ENCODE measurements at places on chromosomes 12 and 14. TPM values are rescaled to one million over a fixed set of nuclear protein-coding genes. Genes with fewer than 3 reads are reported as not detected.

DNA sequence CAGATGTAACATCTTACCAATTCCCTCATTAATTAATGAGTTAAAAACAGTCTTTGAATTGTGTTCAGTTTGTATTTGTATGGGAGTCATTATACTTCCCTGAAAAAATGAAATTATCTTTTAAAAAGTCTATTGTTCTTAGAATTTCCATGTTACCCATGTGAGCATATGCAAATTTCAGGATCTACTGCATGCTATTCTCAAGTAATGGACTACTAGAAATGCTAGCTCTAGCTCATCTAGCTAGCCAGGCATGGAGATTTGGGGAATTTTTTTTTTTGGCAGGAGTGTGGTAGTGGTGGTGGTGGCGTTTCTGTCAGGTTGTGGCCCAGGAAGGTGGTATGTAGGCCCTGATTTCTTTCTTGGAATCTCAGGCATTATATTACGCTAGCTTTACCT is 218.4 kb downstream of the AEBP2 start:
- DNase-seq: no peak

DNA sequence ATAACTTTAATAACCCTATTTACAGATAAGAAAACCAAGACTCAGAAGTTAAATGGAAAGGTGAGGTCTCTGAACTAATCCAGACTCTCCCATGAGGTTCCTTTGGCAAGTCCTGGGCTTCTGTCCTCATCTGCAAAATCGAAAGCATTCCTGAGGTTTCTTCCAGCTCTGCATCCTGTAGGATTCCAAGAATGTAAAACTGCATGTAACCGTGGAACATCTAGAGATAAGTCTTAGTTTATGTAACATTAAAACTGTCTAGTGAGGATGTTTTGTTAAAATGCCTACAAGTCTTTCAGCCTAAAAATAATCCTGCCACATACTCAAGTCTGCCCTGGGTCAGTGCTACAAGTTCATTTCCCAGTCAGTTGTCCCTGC is 7.3 kb upstream of the ITFG2 start:
- no peak for DNase-seq

GRCh38 chr12:4556735-4557530 is 5.1 kb upstream of the DYRK4 start:
- no peak for DNase-seq

DNA sequence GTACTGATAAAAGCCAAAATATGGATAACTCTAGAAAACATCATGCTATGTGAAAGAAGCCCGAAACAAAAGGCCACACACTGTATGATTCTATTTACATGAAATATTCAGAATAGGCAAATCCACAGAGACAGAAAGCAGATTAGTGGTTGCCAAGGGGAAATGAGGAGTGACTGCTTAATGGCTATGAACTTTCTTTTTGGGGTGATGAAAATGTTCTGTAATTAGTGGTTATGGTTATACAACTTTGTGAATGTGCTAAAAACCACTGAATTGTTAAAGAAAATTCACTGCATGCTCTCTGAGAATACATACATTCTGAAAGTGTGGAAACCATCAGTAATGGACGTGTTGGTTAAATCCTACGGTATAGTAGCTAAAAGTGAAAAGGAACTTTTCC is 39.9 kb upstream of the STON2 start:
- no peak for DNase-seq

DNA sequence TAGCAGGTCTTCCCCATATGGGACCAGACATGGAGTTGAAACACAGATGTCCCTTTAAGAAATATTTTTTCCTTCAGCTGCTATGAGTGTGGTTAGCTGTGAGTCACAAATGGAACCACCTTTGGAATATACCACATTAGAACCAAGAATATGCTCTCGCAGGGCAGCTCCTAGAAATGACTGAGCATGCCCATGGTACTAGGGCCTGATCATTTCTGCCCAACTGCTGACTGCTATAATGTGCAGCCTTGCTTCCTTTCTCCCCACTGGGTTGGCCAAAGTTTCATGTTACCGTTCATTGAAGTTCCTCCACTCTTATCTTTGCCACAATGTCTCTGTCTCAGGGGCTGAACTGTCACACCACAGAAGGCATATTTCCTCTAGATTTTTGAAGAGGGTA is 1074.6 kb downstream of the FLRT2 start:
- DNase-seq: no peak

GRCh38 chr12:90124914-90125313 is 416.3 kb upstream of the ATP2B1 start:
- no peak for DNase-seq

DNA sequence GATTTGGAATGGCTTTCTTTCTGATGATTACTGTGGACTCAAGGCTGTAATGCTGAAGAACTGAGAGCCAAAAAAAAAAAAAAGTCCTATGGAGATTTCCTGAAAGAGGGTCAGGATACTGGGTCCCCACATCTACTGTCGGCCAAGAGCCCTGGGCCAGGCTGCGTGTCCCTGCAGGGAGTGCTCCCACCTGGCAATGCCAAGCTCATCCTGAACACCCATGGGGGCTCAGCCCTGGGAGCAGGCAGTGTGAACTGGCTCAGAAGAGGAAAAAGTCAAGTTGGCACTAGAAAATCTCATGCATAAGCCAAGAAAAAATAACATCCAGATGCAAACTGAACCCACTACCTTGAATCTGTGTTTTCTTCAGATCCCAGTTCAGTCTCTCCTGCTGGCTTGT is 35.0 kb upstream of the SMOC1 start:
- no peak for DNase-seq

DNA sequence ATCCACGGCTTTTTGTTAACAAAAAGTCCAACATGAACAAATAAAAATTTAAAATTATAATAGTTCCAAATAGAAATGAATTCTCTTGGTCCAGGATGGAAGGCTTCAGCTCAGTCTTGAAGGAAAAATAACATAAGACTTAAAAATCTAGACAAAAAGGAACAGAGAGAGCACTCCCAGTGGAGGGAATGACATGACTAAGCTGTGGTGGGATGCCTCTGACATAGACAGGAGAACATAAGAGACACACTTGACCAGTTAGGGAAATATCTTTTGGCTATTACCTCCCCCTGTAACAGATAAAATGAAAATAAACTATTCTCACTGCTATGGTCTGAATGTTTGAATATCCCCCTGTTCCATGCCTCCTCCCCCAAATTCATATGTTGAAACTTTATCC is 106.8 kb downstream of the BBS10 start:
- DNase-seq: no peak

GRCh38 chr12:3463921-3464320 is 27.1 kb upstream of the PRMT8 start:
- DNase-seq: peak; percentile 68

DNA sequence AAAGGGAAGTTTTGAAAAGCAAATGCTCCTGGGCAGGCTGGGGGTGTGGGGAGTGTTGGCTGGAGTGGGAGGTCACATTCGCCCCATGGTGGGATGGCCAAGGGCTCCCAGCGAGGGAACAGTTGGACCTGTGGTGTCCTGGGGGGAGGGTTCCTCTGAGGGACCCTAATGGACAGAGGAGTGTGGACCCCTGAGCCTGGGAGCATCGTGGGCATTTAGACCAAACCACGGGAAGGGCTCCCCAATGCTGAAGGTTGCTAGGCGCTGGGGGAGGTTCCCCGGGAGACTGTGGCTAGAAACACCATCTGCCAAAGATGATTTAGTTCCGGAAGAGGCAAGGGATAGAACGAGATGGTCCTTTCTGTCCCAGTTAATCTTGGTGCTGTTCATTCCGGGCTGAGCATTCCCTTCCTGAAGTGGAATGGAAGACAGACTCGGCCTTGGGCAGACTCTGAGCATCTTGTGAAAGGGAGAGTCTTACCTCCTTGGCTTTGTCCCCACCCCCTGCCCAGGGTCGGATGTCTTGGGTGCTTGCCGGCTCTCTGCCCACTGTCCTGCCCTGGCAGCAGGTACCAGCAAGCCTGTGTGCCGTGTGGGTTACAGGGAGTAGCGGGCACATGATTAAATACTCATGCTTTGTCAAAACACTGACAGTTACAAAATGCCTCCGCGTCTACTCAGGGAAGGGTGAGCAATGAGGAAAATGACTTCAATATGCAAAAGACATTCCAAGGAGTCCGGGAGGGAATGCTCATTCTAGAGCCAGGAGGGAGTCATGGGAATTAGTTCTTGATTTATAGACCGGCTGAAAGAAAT is 215.9 kb downstream of the CACNA1C start:
- no peak for DNase-seq

GRCh38 chr14:105182296-105183020 is 1.3 kb upstream of the NUDT14 start:
- DNase-seq: no peak

DNA sequence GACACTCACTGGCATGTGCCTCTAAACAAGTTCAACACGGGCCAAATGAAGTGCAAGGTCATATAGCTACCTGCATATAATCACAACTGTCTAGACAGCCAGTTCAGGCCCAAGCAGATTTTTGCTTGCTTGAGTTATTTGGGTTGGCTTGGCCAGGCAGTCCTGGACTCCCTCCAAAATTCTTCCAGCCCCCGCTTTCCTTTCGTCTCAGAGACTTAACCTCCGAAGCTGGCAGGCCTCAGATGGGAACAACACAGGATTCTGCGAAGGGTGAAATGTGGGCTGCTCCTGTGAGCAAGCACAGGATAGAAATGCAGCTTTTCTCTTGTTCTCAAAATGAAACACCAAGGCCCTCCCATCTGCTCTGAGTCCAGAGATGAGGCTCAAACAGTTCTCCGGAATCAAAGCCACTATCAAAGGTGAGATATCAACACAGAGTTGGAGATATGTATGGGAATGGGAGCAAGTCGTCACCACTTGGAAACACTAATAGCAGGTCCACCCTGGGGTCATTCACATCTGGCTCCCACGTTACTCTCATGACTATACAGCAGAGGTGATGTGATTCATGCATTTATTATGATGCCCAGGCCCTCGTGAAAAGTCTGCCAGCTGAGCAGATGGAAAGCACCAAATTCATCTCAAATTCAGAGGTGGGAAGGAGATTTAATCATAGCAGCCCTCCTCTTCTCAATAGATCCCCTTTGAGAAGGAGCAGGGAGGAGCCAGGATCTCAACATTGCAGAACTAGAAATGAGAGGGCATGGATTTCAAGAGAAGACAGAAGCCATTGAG is 389.8 kb downstream of the NUAK1 start:
- DNase-seq: no peak

- DNase-seq: no peak
Measured at GRCh38 chr14:22641846-22642245, 2.3 kb downstream of the OR6J1 start.

DNA sequence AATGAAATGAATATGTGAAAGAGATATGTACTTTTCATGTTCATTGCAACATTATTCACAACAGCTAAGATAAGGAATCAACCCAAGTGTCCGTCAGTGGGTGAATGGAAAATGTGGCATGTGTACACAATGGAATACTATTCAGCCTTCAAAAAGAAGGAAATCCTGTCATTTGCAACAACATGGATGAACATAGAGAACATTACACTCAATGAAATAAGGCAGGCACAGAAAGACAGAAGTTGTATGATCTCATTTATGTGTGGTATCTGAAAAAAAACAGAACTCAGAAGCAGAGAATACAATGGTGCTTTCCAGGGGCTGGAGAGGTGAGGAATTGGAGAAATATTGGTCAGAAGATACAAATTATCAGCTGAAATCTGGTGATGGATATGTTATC is 54.0 kb downstream of the TAOK3 start:
- DNase-seq: no peak

- DNase-seq: no peak
Measured at GRCh38 chr12:45915405-45915804, 75.0 kb downstream of the SCAF11 start.

- no peak for DNase-seq
Measured at GRCh38 chr14:71690478-71690877, 241.8 kb upstream of the RGS6 start.

DNA sequence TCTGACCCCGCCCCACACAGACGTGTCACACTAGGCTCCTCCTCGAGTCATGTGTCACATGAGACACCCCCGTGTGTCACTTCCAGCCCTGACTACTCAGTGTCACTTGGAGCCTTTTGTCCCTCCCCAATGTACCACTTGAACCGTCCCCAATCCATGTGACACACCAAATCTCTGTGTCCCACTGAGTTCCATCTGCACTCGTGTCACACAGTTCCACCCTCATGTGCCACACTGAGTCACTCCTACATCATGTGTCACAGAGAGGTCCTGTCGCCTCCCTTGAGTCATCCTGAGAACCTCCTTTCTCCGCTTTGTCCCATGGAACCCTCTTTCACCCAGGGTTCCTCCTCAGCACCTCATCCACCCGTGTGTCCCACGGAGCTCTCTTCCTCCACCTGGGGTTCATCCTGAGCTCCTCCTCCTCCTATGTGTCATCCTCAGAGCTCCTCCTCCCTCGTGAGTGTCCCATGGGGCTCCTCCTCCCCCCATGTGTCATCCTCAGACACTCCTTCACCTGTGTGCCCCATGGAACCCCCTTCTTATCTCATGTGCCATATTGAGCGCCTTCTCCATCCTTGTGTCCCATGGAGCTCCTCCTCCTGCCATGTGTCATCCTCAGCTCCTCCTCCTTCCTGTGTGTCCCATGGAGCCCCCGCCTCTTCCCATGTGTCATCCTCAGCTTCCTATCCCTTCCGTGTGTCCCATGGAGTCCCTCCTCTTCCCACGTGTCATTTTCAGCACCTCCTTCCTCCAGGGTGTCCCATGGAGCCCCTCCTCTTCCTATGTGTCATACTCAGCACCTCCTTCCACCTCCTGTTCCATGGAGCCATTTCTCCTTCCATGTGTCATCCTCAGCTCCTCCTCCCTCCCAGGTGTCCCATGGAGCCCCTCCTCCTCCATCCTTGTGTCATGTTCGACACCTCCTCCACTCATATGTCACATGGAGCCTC is 32.0 kb downstream of the RTL1 start:
- DNase-seq: no peak

GRCh38 chr14:94309721-94310120 is 13.4 kb downstream of the SERPINA6 start:
- no peak for DNase-seq

OTOGL gene
- 0.18 TPM for total RNA-seq

ANKS1B gene
- not detected for total RNA-seq

LALBA gene
- total RNA-seq: not detected

TMEM63C gene
- 3.1 TPM for total RNA-seq

PPTC7 gene
- 6.1 TPM for total RNA-seq

FOXM1 gene
- total RNA-seq: 68.9 TPM

CISTR gene
- total RNA-seq: not detected

B4GALNT3 gene
- total RNA-seq: 30.8 TPM

ACOT4 gene
- 3.3 TPM for total RNA-seq

BRI3BP gene
- 44.0 TPM for total RNA-seq

KLRC3 gene
- total RNA-seq: 0.46 TPM

C1S gene
- total RNA-seq: 0.56 TPM

LRP6 gene
- total RNA-seq: 32.2 TPM

KCNH5 gene
- not detected for total RNA-seq

SDSL gene
- 6.6 TPM for total RNA-seq
